ENCODE measurements at places on chromosomes 4 and X.

DNA sequence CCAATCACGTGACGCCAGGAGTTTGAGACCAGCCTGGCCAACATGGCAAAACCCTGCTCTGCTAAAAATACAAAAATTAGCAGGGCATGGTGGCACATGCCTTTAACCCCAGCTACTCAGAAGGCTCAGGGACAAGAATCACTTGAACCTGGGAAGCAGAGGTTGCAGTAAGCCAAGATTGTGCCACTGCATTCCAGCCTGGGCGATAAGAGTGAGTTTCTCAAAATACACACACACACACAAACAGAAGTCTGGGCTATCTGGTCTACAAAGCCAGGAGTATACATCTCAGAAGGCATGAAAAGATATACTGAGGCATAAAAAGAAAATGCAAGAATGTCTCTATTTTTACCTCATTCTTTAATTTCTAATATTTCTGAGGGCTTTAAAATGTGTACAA, 11.3 kb downstream of the YTHDC1 start:
- DNase-seq = no peak

DNA sequence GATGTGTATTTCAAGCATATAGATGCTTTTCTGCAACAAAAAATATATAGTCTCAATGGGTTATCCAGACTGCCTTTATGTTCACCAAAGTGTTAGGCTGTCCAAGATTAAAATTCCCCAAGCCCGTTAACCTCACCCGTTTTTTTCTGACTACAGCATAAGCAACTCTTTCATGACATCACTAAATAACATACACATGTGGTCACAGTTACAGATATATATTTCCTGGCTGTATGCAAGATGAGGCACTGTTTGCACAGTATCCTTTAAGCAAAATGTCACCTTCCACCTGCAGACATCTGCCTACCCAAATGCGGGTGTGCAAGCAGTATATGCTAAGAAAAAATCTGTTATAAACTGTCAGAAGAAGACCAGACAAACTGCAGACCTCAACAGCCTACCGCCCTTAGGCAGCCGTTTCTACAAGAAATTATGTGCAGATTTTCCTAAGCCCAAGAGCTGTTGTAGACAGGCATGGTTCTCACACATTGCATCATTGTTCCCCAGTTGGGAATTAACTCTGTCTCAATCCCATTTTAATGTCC, 183.1 kb upstream of the MXRA5 start:
- no peak for DNase-seq

GRCh38 chr4:68984947-68985346, 33.3 kb upstream of the UGT2A3 start:
- DNase-seq = no peak

- no peak for DNase-seq
These were observed 115.4 kb downstream of the STPG2 start for GRCh38 chr4:98027827-98028226.

GRCh38 chr4:88240297-88240714, 44.1 kb downstream of the PPM1K start:
- DNase-seq = no peak

- DNase-seq = no peak
These were observed 148.0 kb upstream of the STX18 start for GRCh38 chr4:4689694-4690440.

DNA sequence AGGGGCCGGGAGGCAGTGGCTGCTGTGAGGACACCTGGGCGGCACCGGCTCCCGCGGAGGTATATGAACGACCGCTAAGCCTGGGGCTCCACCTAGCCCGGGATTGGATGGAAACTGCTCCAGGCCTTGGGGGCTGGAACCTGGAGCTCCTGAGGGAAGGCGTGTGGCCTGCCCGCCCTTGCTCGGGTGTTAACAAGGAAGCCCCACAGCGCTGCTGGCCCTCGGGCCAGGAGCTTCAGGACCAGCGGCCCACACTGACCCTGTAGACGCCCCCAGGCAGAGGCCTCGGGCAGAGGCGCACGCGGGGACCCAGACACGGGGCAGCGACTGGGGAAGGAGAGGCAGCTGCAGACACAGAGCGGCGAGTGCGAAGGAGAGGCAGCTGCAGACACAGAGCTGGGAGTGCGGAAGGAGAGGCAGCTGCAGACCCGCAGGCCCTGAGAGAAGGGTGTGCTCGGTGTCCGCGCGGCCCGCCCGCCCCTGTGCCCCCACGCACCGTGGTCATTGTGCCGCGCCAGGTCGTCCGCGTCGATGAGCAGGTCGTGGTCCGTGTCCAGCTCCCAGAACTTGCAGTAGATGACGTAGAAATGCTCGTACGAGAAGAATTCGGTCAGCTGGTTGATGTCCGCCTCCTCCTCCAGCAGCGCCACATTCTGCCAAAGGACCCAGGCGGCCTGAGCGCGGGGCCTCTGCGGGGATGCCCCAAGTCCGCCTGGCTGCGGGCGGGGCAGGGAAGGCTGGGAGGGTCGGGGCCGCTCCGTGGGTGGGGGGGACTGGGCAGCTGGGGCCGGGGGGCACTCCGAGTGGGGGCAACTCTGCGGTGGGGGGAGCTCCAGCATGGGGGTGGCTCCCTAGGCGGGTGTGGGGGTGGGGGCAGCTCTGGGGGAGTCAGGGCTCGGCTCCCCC, 26.7 kb upstream of the GTPBP6 start:
- no peak for DNase-seq

GRCh38 chr4:147616849-147617172, 386 bp upstream of the TMEM184C start:
- no peak for DNase-seq

DNA sequence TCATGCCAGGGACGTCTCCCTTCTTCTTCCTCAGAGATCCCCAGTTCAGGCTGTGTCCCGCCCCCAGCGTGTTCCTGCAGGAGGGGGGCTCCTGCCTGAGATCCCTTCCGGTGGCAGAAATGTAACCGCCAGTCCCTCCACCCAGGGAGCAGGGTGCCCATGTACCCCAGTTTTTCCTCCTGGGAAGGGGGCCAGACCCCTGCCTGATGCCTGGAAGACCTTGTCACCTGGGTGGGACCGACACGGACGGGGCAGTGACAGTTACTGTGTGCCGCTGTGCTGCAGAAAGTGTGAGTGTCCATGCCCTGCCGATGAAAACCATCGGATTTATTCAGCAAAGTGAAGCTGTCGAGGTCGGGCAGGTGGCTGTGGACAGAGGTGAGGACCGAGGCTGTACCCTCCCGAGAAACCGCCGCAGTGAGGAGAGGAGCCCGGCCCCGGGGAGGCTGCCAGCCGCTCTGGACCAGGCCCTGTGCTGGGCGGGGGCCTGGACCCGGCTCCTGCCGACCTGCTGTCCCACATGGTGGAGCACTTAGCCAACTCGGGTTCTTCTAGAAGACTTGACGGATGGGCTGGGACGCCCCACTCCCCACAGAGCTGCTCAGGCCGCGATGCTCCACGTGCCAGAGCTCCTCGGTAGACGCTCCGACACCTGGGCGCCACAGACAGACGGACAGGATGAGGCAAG, 36.7 kb upstream of the HMX1 start:
- DNase-seq = no peak

DNA sequence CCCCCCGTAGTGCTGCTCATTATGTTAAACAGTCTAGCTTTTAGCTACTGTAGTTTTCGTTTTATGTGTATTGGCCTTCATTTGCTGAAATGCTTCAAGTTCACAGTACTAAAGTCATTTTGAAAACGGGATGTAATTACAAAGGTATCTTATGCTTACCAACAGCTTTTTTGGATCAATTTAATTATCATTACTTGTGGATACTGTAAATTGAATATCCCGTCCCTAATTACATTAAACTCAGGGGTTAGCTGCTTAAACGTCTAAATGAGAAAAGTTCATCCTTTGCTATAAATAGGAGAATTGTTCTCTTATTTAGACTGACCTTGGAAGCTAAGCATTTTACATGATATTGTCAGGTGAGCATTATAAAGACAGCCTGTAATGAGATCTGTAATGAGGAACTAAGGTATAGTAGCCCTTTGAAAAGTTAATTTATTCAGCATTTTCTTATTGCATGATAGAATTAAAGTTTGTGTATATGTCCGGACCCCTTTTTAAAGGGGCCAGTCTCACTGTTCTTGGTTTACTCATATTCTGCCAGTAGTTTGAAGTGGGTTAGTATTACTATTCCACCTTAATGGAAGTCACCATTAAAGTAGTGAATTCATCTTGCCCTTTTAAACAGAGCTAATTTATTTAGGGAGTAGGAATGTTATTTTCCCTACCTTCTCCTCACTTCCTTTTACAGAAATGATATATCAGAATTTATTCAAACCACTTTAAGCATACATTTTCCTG, 252.6 kb downstream of the TENM3 start:
- no peak for DNase-seq

Measured in activated T-helper 1 cell treated with anti-CD3 and anti-CD28 coated beads, Interleukin-2, amount 50 U/mL, for 16 hours (primary cell).